ENCODE measurements at places on chromosomes 1 and 21.

- no peak for DNase-seq
Measured at GRCh38 chr1:230696722-230697437, 17.0 kb downstream of the AGT start.

DNA sequence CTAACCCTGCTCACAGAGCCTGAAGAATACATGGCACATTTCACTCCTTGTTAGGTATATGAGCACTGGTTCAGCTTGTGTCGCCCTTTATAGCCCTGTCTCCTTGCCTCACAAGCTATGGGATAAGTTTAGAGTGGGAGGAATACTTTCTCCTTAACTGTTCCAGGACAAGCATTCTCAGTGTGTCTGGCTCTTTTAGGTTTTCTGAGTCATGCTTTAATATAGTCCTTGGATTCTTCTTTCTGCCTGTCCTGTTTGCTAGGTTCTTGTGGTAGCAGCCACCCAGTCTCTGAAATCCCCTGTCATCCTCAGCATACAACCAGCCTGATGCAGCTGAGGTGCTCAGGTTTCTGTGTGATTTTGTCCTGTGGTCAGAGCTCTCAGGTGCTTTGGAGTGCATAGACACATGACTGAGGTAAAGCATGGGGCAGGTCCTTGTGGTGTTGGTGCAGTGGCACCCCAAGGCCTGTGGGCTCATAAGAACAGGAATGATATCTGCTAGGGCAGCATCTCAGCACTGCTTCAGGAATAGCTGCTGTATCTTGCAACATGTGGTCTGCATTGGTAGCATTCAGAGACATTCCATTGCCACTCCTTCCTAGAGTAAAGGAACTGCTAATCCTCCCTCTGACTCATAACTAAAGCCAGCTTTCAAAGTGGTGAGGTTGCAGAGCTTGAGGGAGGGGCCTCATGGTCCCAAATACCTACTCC is 14.2 kb upstream of the CASQ2 start:
- DNase-seq: no peak

DNA sequence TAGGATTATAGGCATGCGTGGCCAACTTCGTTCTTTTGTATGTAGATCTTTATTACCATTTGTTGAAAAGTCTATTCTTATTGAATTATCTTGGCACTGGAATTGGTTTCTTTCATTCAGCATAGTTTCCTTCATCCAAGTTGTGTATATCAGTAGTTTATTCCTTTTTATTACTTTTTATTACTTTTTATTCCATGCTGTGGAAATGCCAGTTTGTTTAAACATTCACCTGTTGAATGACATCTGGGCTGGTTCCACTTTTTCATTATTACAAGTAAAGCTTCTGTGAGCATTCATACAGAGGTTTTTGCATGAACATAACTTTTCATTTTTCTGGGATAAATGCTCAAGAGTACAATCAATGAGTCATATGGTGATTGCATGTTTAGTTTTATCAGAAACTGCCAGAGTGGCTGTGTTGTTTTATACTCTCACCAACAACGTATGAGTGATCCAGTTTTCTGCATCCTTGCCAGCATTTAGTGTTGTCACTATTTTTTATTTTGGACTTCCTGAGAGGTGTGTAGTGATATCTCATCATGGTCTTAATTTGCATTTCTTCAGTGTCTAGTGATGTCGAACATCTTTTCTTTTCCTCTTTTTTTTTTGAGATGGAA is 28.6 kb downstream of the PTPRU start:
- DNase-seq: no peak

- DNase-seq: no peak
Measured at GRCh38 chr1:209585672-209586071, 2.2 kb downstream of the CAMK1G start.

- no peak for DNase-seq
Measured at GRCh38 chr1:56533621-56534020, 45.7 kb downstream of the PLPP3 start.

- DNase-seq: no peak
Measured at GRCh38 chr21:28832013-28832714, 160.5 kb downstream of the LTN1 start.
